ENCODE measurements at places on chromosomes 1 and 21.

DNA sequence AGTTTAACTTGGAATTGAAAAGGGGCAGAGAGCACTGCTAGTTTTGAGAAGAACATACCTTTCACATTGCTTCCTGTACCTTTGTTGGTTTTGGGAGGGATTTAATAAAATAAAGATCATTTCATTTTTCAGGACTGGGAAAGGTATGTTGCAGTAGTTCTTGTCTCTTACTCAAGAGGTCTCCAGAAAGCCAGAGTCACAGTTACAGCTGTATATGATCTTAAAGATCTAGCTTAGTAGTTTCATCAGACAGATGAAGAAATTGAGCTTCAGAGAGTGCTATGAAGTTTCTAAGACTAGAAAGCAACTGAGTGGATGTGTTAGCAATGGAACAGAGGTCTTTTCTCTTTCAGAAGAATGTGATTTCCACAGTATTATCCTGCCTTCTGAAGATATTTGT lies 1.0 kb downstream of the OR10K2 start:
- no peak for DNase-seq

- no peak for DNase-seq
Measured at GRCh38 chr1:235859789-235860188, 6.9 kb downstream of the LYST start.

DNA sequence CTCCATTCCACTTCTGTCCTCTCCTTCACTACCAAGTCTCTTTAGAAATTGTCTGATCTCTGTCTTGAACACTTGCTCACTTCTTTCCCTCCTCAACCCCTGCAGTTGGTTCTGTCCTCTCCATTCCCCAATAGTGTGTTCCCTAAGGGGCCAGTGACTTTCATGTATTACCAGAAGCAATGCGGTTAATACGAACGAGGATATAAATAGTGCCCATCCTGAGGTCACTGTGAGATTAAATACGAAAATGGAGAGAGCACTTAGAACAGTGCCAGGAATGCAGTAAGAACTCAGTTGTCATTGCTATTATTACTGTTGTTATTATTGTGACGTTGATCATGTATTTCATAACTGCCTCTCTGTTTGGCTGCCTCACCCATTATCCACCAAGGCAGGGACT lies 53.0 kb upstream of the ARTN start:
- DNase-seq: no peak

GRCh38 chr1:47491341-47491753 lies 53.5 kb downstream of the FOXD2 start:
- DNase-seq: no peak

- no peak for DNase-seq
Measured at GRCh38 chr1:201507360-201507675, 395 bp upstream of the CSRP1 start.

DNA sequence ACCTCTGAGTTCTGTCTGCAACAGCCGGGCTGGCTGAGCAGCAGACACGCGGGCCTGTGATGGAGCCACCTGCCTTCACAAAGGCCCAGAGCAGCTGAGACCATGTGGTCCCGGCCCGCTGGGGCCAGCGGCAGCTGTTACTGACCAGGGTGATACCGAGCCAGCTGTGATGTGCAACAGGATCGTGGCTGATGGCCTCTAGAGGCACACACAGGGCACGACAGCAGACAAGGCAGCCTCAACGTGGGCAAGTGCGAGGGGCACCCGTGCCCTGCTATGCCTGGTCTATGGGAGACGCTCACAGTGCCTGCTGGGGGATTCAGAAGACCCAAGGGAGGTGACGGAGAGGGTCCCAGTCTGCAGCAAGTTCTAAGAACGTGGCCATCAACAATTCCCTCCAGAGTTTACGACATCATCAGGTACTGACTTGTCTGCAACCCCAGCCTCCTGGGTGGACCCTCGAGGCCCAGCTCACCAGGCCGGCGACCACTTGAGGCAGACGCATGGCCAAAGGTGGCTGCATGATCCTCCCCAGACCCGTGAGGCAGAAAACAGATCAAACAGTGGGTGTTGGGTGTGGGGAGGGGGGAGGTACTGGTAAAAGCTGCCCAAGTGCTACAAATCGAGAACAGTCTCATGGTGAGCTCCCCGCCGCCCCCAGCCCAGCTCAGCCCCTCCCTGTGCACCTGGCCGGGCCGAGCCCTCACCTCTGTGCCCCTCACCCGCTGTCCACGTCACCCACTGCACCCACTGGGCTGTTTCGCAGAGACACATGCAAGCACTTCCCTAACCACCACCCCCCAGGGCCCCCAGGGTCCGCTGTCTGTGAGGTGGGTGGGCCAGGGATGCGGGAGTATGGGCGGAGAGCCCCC lies 6.0 kb downstream of the POFUT2 start:
- DNase-seq: peak; percentile 9

- DNase-seq: no peak
Measured at GRCh38 chr1:234617986-234618736, 8.2 kb upstream of the IRF2BP2 start.

- DNase-seq: no peak
Measured at GRCh38 chr21:25953659-25954058, 216.9 kb downstream of the APP start.

DNA sequence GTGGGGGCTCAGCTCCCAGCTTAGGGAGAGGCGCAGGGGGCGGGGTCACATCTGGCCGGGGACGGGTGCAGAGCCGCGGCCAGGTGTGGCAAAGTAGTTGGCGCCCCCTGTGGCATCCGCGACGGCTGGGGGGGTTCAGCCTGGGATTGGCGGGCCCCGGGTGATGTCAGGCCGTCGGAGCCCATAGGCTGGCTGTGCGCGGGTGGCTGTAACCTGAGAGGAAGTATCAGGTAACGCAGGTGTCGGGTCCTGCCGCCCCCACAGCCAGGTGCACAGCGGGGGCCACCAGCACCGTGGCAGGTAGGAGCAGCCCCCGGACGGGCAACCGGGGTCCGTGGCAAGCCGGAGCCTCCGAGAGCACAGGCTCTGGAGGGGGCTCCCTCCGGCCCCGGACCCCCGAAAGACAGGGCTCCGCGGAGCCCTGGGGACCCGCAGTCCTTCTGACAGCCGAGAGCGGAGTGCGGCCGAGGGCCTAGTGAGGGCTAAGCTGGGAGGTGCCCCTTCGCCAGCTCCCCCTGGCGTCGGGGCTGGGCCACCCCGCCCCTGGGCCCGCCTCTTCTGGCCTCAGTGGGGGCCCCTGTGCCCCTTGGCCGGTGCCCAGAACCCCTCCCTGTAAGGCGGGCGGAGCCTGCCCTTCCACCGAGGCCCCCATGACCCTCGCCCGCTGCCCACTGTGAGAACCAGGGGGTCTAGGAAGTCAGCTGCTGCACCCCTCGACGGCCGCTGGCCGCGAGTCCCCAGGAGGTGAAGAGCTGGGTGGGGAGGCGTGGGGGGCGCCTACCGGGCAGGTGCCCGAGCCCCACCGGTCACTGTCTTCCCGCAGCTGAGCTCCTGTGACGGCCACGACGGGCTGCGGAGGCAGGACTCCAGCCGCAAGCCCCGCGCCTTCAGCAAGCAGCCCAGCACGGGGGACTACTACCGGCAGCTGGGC lies 17.9 kb downstream of the TNFRSF25 start:
- peak; percentile 98 for DNase-seq

GRCh38 chr1:163069142-163069541 lies at the start of gene RGS4:
TSS of gene RGS4 (plus strand) at chr1:163069361. CDS start at chr1:163069485, 124 bp downstream.
- DNase-seq: peak; percentile 72

DNA sequence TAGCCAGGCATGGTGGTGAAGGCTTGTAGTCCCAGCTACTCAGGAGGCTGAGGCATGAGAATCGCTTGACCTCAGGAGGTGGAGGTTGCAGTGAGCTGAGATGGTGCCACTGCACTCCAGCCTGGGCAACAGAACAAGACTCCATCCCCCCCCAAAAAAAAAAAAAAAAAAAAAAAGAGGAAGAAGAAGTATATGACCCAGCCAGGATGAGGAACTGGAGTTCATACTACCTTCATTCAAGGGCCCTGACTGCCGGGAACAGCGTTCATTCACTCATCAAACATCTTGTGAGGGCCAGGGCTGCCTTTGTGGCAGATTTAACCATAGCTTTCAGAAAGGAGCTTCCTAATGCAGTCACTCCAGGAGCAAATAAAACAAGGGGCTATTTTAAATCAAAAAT lies 127.6 kb downstream of the MRPS6 start:
- no peak for DNase-seq

DNA sequence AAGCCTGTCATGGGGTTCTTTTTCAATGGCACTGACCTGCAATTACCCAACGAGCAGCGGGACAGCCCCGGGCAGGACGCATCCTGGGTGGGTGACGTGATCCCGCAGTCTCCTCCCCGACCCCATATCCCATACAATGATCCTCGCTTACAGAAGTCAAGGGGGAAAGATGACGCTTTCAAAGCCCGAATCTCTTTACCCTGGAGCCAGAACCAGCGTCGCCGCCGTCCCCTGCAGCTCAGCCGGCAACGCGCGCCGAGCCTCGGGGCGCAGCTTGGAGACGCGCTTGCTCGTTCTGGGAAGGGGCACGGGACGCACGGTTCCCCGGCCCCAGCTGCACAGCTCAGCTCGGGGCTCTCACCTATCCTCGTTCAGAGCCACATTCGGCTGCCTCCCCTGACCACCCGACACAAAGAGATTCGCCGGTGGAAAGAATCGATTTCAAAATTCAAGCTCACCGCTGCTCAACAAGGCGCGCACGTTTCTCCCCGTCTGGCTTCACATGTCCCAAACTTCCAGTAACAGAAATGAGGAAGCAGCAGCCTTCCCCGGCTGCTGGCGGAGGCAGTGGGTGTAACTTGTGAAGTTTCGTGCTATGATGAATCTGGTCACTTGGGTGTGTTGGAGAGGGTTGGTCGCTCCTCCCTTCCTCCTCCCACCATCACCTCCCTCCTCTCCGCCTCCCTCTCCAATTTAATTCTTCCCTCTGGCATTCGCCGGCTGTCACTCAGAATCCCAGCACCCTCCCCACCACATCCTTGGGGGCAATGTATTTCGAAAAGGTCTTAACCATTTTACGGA lies at the start of gene TIAM1:
TIAM1 (minus strand) TSS at position 582 of the 801 bp plus-strand sequence. CDS start 77,289 bp downstream, outside the sequence.
- peak; percentile 49 for DNase-seq

DNA sequence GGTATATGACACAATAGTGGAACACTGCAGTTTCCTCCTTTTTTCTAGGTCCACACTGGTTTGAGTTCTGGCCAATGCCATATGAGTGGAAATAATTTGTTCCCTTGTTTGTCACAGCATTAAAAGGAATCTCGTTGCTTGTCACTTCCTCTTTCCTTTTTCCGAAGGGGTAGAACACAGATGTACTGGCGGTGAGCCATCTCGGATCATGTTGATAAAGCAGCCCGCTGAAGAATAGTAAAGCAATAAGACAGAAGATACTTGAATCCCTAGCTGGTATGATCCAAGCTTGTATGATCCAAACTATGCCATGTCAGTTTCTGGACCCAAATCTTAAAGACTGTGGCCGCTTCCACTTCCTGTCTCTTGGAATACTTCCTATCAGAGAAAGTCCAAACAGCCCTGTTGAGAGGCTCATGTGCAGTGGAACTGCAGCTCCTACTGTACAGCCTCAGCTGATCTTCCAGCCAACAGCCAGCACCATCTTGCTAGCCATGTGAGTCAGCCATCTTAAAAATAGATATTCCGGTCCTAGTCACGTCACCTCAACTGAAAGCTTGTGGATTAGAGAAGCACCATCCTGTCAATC lies 40.3 kb downstream of the CFHR5 start:
- DNase-seq: no peak

DNA sequence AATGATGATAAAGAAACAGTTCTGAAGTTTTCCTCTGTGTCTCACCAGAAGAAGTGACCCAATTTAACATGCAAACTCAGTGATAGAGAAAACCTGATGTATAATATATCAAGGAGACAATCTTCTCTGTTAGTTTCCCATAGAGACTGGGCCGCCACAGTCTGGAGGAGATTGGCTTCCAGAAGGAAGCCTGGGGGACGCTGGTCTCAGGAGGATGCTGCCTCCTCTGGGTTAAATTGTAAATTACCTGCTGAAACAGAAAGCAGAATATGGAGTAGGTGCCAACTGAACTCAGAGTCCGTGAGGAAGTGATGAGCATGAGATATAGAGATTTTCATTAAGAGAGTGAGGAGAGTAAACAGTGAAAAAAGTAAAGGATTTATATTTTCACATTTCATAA lies 15.8 kb downstream of the OR14I1 start:
- DNase-seq: no peak

- no peak for DNase-seq
Measured at GRCh38 chr1:4447778-4448420, 206.5 kb upstream of the AJAP1 start.

DNA sequence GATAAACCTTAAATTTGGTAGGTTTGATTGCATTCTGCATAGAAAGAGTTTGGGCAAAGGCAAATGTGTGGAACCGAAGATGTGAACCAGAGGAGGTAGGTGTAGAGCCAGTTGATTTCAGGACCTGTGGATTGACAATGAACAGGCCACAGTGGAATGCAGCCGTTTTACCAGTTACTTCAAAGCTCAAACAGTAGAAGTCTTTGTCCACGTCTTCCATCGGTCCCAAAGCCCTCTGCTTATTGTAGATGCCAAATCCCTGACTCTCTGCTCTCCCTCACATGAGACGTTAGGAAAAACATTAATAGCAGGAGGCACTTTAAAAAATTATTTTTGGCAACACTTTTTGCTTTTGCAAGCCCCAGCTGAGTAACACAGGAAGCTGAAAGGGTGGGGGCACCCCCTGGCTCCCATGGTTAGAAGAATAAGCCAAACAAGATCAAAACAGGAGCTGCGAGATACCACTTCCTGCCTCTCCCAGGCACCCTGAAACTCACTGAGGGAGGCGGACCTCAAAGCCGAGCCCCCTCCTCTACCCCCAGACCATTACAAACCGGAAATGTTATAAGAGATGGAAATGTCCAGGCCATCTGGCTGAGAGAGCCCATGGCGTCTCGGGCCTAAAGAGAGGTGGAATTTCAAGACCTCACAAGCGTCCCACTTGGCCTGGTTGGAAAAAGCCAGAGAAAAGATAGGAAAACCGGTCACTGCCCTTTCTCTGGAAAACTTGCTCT lies 13.5 kb downstream of the TRAF3IP3 start:
- DNase-seq: no peak

- DNase-seq: no peak
Measured at GRCh38 chr1:73593364-73593763, 604.6 kb downstream of the LRRIQ3 start.

GRCh38 chr1:158112994-158113758 lies 67.5 kb upstream of the CD1D start:
- peak; percentile 65 for DNase-seq

- DNase-seq: no peak
Measured at GRCh38 chr21:43768868-43769167, 7.3 kb downstream of the CSTB start.

GRCh38 chr1:62377043-62377562 lies 57.9 kb upstream of the KANK4 start:
- no peak for DNase-seq

DNA sequence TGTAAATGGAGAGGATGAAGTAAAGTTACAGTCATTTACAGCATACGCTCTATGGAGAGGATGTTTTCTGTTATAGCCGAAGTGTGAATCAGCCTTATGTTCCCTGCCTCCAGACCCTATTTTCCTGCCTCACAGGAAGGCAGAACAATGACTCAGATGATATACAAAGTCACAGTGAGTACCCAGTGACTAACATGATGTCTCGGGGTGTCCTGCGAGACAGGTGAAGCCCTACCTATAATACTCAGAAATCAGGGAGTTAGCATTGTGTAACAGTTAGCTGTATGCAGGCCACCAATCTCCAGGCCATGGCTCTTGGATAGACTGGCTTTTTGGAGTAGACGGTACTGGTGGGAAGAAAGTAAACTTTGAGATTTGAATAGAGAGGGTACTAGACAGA lies 55.6 kb upstream of the FBXO28 start:
- DNase-seq: no peak

Data from WTC11 (cell line).